ENCODE measurements at places on chromosomes 1 and 21. TPM values are rescaled to one million over a fixed set of nuclear protein-coding genes. Genes with fewer than 3 reads are reported as not detected.

The ILDR2 gene
- 0.48 TPM for polyA plus RNA-seq

The MPL gene
- 1.7 TPM for polyA plus RNA-seq

The RAP1GAP gene
- polyA plus RNA-seq = 47.0 TPM

The ASB17 gene
- not detected for polyA plus RNA-seq

The BECN2 gene
- not detected for polyA plus RNA-seq

The EPHA2 gene
- 13.6 TPM for polyA plus RNA-seq

The CD48 gene
- polyA plus RNA-seq = 5.5 TPM

The A3GALT2 gene
- polyA plus RNA-seq = 0.15 TPM

The FMO1 gene
- 4.8 TPM for polyA plus RNA-seq

The FMO3 gene
- polyA plus RNA-seq = 0.95 TPM

The SLC9C2 gene
- polyA plus RNA-seq = 0.48 TPM

The GBP6 gene
- 0.21 TPM for polyA plus RNA-seq

The BRDT gene
- 0.55 TPM for polyA plus RNA-seq

The LAMC2 gene
- 61.1 TPM for polyA plus RNA-seq

The CYP4A22 gene
- polyA plus RNA-seq = not detected

The DOP1B gene
- polyA plus RNA-seq = 6.3 TPM

The IFI44L gene
- 3.0 TPM for polyA plus RNA-seq

The TEKT2 gene
- 10.0 TPM for polyA plus RNA-seq

The BPNT1 gene
- polyA plus RNA-seq = 43.7 TPM

The TSPAN1 gene
- polyA plus RNA-seq = 7.6 TPM

All from right lung (tissue), 10 donors.